ENCODE measurements at places on chromosomes 1 and 21.
A peak's percentile ranks its signal among the peaks of the same experiment; 100 is the strongest.

DNA sequence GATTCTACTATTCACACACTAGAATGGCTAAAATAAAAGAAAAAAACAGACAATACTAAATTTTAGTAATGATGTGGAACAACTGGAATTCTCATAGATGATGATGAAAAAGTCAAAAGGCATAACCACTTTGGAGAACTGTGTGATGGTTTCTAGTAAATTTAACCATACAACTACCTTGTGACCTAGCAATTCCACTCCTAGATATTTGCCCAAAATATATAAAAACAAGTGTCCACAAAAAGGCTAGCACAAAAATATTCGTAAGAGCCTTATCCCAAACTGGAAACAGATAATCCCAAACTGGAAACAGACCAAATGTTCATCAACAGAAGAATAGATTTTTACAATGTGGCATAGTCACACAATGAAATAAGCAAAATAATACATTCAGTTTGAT, 67.9 kb upstream of the PGBD5 start:
- no peak for DNase-seq

DNA sequence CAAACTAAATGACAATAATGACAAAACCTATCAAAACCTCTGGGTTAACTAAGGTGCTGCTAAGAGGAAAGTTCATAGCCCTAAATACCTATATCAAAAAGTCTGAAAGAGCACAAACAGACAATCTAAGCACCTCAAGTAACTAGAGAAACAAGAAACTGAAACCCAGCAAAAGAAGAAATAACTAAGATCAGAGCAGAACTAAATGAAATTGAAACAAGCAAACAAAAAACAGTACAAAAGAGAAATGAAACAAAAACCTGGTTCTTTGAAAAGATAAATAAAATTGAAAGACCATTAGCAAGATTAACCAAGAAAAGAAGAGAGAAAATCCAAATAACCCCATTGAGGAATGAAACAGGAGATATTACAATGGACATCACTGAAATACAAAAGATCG, 44.8 kb upstream of the KIAA0040 start:
- no peak for DNase-seq

DNA sequence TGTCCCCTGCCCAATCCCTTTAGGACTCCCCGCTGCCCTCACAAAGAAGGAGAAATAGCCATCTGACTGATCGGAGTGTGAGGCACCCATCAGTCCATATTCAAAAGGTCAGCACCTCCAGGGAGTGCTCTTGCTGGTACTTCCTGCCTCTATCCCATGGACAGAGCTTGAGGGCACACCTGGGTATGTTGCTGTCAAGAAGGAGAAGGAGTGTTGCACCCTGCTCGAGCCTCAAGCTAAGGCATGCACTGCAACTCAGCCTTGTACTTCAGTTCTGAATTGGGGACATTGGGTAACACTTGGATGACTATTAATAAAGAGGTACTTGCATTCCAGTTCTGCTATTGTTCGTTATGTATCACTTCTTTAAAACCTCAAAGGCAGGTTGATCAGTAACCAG, 190.3 kb upstream of the ZC3H12A start:
- no peak for DNase-seq

- DNase-seq: no peak
These were observed 156.0 kb downstream of the TGFB2 start for GRCh38 chr1:218501161-218501560.

- DNase-seq: no peak
These were observed 143.0 kb downstream of the KAZN start for GRCh38 chr1:14741532-14741931.

GRCh38 chr1:56382929-56383328, 196.4 kb downstream of the PLPP3 start:
- DNase-seq: no peak

GRCh38 chr1:166297993-166298392, 131.2 kb upstream of the FAM78B start:
- DNase-seq: no peak

- peak; percentile 72 for DNase-seq
These were observed 36.4 kb upstream of the JAK1 start for GRCh38 chr1:65002508-65003315.

DNA sequence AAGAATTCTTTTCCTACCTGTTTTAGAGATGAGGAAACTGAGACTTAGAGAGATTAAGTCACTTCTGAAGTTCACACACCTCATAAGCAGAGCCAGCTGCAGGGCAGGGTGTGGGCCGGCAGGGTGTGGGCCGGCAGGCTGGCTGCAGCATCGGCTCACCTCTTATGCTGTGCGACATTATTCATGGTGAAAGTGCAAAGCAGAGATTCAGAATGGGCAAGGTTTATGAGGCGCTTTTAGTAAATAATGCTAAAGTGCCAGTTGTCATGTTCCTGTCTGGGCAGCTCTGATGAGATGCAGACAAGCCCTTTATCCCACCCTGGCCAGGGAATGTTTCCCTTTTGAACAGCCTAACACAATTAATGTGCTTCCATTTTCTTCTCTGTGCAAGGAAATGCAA, 14.6 kb downstream of the MAB21L3 start:
- no peak for DNase-seq

DNA sequence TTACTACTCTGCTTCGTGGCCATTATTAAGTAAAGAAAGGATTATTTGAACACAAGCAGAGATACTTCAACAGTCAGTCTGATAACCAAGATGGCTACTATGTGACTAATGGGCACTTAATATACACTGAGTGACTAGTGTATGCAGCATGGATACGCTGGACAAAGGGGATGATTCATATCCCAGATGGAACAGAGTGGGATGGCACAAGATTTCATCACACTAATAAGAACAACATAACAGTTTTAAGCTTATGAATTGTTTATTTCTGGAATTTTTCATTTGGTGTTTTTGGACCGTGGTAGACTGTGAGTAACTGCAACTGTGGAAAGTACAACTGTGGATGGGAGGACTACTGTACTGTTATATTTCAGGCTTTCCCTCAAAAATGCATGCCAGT, 9.4 kb downstream of the ZCCHC17 start:
- DNase-seq: no peak

- no peak for DNase-seq
These were observed 77.5 kb downstream of the MAST2 start for GRCh38 chr1:45880930-45881329.

GRCh38 chr1:224897529-224898327, 31.7 kb upstream of the DNAH14 start:
- DNase-seq: no peak

DNA sequence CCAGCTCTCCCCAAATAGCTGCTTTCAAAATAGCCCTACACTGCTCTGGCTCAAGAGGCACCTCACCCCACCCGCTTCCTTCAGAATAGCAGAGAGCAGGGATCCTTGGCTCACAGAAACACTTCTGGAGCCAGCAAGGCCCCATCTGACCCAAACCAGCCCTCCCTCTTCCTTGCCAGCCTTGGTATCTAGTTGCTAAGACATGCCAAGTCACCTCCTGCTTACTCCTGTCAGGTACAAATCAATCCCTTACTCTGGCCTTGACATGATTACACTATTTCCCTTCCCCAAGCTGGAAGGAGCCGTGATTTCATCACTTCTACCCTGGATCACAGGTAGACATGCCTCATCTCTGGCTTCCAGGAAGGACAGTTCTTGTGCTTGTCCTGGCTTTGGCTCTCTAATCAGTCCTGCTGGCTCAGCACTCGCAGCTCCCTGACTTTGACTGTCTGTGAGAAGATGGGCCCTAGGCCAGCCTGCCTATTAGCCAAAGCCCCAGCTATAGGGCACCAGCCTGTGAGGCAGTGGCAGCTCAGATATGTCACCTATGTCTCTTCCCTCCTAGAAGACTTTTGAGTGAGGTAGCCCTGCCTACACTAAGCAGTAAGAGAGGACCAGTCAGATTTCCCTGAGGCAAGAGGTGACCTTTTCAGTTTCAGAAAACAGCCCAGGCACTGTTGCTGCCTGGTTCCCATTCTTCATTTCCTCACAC, 8.9 kb upstream of the MUTYH start:
- no peak for DNase-seq

DNA sequence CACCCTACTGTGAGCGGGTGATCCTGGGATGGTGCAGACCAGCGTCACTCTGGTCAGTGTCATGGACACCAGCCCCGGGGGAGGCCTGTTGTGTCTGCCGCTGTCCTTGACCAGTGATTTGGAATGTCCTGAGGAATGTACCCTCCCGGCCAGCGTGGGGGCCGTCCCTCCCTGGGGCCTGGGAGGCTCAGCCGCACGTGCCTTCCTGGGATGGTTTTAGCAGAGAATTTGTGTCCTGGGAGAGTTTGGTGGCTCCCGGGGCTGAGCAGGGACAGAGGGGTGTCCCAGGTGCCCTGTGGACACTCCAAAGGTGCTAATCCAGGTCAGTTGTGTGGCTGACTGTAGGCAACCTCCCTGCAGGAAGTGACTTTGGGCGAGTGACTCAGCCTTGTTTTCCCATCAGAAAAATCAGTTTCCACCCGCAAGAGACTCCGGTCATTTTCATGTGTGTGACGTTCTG, 6.2 kb downstream of the ARHGEF16 start:
- DNase-seq: no peak

- no peak for DNase-seq
These were observed 110.7 kb downstream of the HUNK start for GRCh38 chr21:31983554-31983953.

- DNase-seq: no peak
These were observed 63.9 kb upstream of the HSD17B7 start for GRCh38 chr1:162726555-162726954.

DNA sequence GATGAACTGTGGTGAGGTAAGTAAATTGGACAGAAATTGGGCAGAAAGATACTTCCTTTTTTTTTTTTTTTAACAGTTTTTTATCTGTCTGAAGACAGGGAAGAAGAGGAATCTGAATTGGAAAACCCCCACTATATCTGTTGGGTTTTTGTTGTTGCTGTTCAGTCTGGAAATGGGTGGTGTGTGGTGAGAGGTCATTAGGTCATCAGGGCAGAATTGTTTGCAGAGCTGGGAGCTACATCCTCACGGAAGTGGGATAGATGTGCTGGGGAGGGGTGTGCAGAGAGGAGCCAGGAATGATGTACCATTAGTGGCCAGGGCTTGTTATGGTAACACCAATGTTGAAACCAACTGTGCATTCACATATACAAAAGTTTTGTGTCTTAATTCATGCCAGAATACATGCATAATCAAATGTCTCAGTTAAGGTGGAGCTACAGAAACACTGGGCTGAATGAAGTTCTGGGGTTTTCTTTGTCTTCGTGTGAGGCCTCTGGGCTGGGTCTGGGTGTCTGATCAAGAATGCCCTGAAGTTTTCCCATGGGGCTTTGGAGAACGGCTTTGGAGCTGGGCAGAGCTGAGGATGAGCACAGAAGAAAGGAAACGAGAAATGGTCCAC, 12.4 kb downstream of the USP25 start:
- no peak for DNase-seq

DNA sequence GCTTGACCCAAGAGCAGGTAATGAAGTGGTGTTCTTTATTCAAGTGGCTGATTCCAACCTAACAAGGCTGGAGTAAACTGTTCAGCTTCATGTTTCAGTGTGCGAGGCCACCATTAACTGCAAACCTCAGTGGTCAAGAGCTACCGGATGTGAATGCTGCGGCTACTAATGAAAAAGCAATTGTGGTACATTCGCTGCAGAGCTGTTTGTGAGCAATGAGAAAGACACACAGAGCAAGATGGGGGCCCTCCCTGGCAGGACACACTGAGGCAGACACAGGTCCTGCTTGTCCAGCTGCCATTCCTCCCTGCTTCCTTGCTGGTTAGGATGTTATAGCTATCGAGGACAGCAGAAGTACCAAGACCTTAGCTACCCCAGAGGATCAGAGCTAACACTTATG, 26.1 kb downstream of the SYF2 start:
- DNase-seq: no peak

GRCh38 chr1:210743038-210743437, 390.9 kb downstream of the KCNH1 start:
- no peak for DNase-seq

- no peak for DNase-seq
These were observed 455.8 kb upstream of the VAMP3 start for GRCh38 chr1:7315316-7315715.

DNA sequence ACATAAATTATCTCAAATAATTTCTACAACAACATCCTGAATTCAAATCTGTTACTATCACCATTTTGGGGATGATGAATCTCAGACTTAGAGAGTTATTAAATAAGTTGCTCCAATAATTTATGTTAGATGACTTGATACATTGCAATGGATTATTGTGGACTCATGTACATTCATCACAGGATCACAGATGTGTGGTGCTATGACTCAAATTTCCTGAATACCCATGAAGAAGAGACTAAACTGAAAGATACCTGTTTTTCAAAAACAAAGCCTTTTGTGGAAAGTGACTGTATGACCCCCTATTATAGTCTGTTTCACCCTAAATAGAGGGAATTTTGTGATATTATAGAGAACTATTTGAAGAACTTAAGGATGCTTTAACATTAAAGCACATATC, 315.0 kb downstream of the PLA2G4A start:
- DNase-seq: no peak

GRCh38 chr1:156417401-156418020, 48.5 kb downstream of the RHBG start:
- DNase-seq: no peak

GRCh38 chr1:168408539-168408865, 127.8 kb downstream of the TBX19 start:
- DNase-seq: no peak

DNA sequence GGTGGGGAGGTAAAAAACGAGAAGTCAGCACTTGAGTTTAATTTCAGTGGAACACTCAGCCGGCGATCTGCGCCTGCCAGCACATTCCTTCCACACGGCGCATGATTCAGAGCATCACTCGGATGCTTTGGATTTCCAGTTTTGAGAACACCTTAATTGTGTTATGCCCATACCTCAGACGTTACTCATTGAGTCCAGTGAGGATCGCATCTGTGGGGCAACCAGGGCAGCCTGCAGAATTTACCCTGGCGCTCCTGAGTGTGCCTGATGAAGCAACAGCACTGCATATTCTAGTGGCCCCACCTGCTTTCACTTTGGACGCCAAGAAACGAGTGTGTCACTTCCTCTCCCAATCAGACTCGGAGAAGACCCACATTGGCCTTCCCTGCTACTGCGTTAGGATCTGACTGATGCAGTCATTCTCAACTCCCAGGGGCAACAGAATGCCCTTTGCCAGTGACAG, 19.9 kb downstream of the FAM89A start:
- DNase-seq: no peak

DNA sequence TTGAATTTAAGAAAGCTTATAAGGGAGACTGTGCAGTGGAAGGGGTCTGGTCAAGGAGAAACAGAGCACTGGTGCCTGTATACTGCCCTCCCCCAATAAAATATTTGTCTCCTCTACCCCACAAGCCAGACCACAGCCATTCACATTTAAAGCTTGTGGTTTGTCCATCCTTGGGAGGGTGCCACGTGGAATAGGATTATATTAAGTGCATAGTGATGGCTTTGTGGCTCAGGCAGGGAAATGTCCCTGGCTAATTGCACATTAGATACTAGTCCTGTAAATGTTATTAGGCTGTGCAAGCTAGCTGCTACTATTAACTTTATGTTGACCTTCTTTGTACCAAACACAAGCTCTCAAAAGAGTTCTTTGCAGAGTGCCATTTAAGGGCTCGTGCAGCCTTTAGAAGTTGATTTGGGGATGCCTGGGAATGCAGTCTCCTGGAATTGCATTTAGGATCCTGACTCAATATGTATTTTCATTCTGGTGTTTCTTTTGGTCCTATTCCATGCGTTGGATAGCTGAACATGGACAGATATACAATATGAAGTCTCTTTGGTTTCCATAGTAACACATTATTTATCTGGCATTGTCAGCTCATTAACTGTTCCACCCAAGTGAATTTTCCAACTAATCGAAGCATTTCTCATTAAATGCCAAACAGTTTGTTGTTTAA, 210.6 kb downstream of the ROR1 start:
- no peak for DNase-seq
